ENCODE measurements at places on chromosomes 4 and X.
A peak's percentile ranks its signal among the peaks of the same experiment; 100 is the strongest.

GRCh38 chr4:8350841-8351461 is 81.4 kb downstream of the HTRA3 start:
- no peak for DNase-seq

DNA sequence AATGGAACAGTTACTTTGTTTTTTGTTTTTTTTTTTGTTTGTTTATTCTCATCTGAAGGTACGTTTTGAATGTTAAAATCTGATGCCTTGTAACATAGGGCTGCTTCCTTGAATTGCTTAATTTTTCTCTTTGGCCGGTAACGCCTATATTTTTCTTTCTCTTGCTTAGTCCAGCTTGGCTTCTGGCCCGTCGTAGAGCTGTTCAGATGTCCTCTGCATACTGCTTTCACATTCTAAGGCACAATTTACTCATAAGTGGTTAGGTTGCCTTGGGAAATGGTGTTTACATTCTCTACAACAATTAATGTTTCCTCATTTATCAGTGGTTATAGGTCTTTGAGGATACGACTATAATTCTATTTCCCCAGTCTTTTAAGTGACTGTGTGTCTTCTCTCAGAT is 7.9 kb downstream of the NONO start:
- DNase-seq: no peak

- DNase-seq: peak; percentile 44
Observed at GRCh38 chr4:156778606-156779005, 193.0 kb downstream of the PDGFC start.

DNA sequence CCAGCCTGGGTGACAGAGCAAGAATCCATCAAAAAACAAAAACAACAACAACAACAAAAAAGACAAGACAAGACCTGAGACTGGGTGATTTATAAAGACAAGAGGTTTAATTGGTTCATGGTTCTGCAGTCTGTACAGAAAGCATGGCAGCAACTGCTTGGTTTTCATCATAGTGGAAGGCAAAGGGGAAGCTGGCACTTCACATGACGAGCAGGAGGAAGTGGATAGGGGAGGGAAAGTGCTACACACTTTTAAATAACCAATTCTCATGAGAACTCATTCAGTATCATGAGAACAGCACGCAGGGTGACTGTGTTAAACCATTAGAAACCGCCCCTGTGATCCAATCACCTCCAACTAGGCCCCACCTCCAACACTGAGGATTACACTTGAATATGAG is 28.4 kb upstream of the SLC10A7 start:
- peak; percentile 17 for DNase-seq

DNA sequence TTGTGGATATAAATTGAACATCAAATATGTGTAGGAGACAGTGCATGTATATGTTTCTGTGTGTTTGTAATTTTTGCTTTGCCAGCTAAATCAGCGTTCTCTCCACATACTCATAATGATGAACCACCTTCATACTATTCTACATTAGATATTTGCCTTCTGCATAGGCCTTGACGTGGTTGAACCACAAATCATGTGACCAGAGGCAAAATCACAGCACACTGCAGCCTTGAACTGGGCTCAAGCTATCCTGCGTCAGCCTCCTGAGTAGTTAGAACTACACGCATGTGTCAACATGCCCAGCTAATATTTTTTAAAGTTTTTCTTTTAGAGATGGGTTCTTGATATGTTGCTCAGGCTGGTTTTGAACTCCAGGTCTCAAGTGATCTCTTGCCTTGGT is 9.5 kb downstream of the UBQLN2 start:
- no peak for DNase-seq

DNA sequence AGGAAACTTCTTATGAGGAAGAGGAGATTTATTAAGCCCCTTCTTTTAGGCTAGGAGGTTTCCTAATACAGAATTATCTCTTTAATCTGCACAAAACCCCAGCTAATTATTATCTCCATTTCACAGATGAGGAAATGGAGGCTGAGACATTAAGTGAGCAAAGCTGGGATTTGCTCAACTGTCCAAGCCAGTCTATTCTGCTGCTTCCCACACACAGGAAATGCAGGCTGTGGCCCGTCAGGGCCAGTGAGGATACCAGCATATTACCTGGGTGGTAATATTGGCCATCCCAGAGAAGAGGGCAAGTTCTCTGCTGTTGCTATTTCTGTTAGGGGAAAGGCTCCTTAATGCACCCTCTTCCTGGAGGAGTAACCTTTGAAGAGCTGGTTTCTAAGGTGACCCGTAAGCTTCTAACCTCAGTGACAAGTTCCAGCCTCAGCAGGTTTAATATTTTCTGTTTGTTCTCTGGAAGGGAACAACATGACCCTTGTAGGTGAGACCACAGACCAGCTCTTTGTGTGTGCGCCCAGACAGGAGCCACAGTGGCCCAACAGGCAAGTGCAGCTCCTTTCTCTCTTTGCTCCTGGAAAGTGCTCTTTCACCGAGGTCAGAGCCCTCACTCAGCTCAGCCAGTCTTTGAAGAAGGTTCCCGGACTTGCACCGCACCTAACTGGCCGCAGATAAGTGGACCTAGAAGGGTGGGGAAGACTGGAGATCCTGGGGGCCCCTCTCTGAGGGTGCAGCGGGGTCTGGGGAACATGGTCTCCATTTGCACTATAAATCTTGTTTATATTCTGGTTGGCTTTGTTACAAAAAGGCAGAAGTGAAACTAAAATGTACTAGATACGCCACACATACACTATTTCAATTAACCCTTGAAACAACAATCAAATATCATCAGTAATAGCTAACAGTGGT is 35.5 kb downstream of the TBC1D9 start:
- peak; percentile 53 for DNase-seq

DNA sequence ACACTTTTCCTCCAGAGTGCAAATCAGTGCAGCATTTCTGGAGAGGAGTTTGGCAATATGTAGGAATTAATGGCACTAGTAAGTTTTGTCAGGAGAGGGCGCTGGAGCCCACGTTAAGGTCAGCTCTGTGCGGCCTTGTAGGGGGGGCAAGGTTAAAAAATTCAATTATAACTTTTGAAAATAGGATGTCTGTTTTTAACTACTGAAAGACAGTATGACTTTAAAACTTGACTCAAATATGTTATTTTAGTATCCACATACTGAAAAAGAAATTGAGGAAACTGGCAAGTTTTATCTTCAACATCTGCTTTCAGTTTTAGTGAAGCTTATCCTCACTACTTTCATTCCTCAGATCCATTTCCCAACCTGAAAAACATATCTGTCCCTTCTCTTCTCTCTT is 30.9 kb upstream of the HSD17B13 start:
- DNase-seq: no peak

DNA sequence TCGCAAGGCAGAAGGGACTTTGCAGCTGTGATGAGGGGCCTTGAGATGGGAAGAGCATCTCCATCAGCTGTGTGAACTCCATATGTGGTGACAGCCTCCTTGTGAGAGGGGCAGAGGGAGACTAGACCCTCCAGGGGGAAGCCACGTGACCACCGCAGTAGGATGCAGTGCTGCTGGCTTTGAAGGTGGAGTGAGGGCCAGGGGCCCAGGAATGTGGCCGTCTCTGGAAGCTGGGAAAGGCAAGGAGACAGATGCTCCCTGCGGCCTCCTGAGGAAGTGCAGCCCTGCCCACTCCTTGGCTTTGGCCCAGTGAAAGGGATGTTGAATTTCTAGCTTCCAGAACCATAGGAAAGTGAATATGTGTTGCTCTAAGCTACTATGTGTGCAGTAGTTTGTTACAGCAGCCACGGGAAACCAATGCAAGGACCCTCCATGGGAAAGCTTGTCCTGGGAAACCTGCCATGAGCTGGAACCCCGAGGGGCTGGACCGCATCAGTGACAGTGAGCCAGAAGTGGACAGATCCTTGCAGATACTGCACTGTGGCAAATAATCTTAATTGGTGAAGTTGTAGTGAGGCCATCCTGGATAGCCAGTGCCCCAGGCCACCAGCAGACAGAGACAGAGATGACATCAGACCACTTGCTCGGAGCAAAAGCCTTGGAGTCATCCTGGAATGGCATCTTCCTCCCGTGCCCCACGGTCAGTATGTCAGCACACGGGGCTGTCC is 35.4 kb upstream of the SORCS2 start:
- peak; percentile 5 for DNase-seq

DNA sequence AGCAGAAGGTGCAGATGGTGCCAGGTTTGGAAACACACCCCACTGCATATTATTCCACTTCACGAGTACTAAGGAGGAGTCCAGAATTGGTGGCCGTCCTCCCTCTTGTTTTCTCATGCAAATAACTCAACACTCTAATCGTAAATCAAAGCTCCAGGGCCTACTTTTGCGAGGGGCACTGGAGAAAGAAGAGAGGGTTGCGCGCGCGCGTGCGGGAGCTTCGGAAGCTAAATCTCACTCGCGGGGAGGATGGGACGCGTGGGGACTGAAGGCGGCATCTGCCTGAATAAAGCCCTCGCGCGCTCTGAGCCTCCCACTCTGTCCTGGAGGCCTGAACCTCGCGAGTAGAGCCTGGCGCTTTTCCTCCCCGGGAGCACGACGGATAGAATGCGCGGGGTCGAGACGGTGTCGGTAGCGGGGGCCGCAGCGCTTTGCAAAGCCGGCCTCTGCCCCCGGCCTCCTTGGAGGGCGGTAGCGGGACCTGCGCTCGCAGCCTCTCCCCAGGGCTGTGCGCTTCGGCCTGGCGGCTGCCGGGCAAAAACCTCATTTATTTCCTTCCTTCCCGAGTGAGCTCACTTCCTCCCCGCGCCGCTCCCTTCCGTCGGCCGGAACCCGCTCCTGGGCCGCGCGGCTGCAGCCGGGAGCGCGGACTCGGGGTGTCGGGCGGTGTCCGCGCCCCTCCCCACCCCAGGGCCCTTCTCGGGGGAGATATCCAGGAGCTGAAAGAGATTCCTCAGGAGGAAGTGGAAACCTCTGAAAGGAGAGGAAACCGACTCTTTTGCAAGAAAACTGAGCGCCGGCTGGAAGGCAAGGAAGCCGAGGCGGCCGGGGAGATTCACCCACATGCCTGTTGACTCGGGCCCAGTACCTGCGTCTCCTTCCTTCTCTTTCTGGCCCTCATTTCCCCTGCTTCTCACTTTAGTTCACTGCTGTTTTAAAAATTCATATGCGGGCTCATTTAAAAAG is 20.7 kb downstream of the HAND2 start:
- peak; percentile 51 for DNase-seq

DNA sequence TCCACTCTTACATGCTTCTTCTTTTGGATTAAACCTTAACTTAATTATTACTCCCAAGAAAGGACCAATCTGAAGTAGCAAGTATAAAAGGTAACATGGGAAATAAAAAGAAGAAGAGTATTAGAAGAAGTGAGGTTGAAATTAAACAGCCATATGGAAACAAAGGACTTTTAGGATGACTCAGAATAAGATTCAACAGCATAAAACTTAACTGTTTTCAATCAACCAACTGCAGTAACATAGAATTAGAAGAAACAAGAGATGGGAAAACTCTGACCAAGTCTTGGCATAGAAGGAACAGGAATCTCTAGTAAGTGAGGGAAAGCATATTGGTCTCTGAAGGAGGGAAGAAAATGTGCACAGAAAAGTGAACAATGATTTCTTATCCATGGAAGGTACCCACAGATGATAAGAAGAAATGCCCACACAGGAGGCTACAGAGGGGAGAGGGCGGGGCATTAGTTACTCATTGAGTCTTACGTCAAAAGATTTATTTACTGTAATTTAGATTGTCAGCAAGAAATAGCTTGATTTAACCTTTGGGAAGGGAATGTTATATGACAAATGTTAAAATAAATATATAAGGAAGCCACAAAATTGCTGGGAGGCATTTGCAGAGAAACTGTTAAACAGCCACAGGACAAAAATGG is 177.3 kb downstream of the BANK1 start:
- no peak for DNase-seq

DNA sequence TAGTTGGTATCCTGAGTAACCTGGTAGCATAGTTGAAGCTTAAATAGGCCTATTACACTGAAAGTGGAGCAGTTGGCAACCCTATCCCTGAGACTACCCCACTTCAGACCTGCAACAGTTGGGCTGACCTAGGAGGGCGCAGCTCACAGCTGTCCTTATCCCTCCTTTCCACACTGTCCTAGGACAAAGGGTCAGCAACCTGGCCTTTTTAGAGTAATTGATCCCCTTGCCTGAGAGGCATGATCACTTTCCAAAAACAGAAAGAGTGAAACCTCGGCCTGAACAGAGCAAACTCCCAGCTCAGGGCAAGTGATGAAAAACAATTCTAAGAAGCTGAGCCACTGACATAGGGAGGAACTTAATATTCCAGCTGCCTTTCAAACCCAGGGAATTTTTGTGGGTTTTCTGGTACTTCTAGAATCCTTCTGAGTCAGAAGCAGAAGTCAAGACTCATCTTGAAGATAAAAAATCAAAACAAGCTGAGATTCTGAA is 94.9 kb upstream of the MYOZ2 start:
- peak; percentile 84 for DNase-seq

DNA sequence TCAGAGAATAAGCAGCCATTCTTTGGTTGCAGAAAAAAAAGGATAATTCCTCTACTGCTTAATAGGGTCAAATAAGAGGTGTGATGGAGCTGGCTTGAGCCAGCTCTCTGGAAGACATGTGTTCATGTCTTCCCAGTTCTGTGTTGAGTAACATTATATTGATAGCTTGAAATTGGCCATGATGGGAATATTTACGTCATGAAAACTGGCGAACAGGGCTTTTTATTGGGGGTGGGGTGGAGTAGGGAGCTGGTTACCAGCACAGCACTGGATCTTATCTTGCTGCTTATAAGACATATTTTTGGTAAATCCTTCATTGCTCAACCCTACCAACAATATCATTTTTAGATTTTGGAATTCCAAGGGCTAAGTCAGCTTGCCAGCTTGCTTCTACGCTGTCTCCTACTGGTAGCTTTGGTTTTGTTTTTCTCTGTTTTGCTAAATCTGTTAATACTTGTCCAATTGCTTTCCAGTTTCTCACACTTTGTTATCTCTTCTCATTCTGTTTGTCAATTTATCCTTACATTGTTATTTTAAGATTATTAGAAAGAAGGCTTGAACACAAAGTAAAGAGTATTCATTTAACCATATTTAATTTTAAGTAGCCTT is 25.3 kb upstream of the GBA3 start:
- no peak for DNase-seq

GRCh38 chr4:10275696-10276095 is 159.1 kb upstream of the WDR1 start:
- DNase-seq: no peak

DNA sequence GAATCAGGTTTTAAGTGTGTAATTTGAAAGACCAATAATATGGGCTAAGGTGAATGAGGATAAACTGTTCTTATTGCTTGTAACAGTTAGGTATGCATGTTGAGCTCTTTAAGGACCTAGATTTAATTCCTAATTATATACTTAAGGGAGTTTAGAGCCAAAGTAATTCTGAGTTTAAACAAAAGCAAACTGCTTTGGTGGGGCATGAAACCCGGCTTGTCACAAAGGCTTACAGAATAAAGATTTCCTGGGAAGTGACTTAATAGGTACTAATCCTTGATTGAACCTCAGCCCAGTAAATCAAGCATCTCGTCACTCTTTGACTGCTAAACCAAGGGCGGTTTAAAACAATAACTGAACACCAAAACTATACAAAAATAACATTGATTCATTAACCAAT is 1324.2 kb downstream of the RPA4 start:
- no peak for DNase-seq

- DNase-seq: no peak
Observed at GRCh38 chr4:152748619-152749018, 30.9 kb downstream of the TIGD4 start.

- no peak for DNase-seq
Observed at GRCh38 chrX:140431521-140431920, 73.3 kb downstream of the SOX3 start.
